ENCODE measurements at places on chromosomes 4 and X.

- no peak for DNase-seq
Observed at GRCh38 chr4:160877087-160877790, 1286.6 kb downstream of the FSTL5 start.

DNA sequence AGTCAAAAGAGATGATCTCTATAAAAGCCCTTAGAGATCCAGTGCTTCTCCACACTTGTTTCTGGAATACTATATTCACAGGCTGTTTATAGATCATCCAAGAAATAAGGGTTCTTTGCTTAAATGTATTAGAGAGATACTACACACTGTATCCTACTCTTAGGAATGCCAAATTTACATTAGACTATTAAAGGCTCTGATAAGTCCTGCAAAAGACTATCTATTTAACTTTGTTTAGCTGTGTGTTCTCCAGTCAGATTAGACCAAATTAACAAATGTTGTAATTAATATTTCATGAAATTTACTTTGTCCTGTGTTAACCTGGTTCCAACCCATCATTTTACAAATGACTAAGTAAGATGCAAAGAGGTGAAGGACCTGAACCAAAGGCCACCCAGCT is 260.5 kb upstream of the ZIC3 start:
- no peak for DNase-seq

- DNase-seq = no peak
Observed at GRCh38 chr4:93828995-93829819, 654 bp downstream of the ATOH1 start.

- no peak for DNase-seq
Observed at GRCh38 chr4:24105327-24106038, 215.6 kb upstream of the PPARGC1A start.

DNA sequence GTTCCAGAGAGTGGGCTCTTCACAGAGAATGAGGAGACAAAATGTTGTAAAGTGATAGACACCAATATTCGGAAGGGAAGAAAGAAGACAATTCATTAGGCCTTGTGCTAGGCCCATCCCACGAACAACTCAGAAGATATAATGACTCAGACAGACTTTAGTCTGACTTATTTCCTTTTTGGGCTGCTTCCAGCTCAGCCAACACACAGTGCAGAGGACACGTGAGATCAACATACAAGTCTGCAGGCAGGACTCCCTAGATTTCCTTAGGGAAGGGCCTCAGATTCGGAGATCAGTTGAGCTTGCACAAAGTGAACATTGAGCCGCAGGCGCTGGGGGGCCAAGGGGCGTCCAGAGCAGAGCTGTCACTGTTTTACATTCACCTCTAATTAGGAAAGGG is 290.7 kb upstream of the TENM3 start:
- DNase-seq = no peak

DNA sequence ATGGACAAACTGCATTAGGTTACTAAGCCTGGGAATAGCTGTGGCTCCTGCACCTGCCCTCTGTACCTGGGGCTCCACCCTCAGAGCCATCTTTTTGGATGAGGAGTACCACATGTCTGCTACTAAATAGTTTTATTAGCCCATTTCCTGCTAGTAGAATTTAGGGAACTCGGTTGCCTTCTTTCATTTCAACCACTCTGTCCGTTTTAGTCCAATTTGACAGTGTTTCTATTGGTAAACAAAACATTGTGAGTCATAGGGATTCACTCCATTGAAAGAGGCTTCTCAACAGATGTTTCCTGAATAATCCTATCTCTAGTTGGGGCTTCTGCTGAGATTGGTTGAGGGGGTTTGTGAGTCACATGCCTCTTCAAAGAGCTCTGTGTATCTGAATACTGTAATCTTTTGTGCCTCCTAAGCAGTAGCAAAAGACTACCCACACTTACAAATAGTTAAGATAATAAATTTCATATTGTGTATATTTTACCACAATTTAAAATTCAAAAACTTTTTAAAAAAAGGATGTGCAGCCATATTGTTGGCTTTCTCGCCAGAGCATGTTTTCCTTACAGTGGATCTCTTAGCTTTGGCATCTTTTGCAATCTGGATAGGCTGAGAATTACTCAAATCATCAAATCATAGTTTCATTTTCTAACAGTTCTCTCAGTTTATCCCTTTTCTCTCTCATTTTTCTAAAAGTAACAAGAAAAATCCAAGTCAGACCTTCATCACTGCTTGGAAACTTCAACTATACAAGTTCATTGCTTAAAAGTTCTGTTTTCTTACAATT is 9.9 kb downstream of the FAM200B start:
- no peak for DNase-seq

GRCh38 chrX:42531441-42531840 is 246.5 kb downstream of the PPP1R2C start:
- no peak for DNase-seq

- no peak for DNase-seq
Observed at GRCh38 chr4:144645631-144646522, at the start of gene HHIP. TSS of gene HHIP (plus strand) at chr4:144646156. CDS start at chr4:144646676, 520 bp downstream.

DNA sequence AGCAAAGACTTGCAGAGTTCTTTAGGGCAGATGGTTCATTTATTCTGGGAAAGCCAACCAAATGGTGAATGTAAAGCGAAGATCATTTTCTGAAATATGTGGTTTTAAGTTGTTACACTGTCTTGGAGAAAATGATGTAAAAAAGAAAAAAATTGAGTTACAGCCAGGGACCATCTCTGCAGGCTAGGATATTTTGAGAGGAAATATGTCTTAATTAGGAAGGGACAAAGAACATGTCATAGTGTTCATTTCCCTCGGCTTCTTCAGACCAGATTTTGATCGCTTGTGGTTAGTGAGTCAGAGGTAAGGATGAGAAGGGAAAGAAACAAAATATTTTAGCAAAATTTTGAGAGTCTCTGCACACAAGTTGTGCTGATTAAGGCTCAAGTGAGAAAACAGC is 59.0 kb upstream of the C1QTNF7 start:
- no peak for DNase-seq

GRCh38 chr4:149932188-149932587 is 116.5 kb upstream of the IQCM start:
- no peak for DNase-seq

DNA sequence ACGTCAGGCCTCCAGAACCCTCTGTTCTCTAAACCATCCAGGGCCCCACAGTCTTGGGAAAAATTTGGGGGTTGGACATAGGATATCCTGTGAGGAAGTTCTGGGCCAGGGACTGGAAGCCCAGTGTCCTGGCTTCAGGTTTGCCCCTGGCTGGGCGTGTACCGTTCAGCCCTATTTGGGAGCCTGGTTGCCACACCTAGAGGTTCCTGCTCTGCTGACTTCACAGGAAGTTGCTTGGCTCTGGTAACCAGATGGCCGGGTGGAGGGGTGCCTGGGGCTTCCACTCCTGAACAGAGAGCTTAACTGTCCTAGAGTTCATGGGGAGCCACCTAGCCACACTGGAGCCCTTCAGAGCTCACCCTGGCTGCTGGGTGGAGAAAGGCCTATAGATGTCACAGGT is 1.1 kb downstream of the TAFAZZIN start:
- DNase-seq = no peak

GRCh38 chr4:48680848-48681568 is 99.1 kb downstream of the FRYL start:
- no peak for DNase-seq

- no peak for DNase-seq
Observed at GRCh38 chr4:112813790-112814189, 176.8 kb downstream of the LARP7 start.

DNA sequence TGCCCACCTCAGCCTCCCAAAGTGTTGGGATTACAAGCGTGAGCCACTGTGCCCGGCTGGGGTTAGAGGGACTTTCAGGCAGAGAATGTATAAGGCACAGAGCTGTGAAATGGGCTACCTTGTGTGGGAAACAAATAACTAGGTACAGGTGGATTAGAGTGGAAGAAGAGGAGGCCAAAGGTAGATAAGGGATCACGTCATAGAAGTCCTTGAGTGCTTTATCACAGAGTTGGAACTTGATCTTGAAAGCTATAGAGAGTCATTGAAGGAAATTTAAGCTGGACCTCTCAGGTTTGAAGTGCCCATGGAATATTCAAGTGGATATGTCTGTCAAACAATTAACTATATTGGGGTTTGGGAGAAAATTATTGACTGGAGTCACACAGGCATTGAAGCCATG is 8.4 kb downstream of the N4BP2 start:
- DNase-seq = no peak

DNA sequence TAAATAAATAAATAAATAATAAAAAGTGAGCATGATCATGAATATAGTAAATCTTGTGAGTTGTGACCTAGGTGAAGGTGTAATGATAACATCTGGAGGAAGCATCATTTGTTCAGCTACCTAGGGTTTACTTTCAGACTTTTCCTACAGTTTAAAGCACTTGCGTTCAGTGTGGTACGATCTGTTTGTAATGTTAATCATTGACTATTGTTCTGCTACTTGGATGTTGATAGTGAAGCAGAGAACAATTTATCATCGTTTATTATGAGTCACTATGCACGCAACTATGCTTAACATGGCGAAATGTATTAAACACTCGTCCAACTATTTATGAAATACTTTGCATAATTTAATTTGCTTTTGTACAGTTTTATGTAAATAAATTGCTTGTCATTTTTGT is 426.2 kb downstream of the PCDH7 start:
- DNase-seq = no peak

GRCh38 chr4:165027762-165028402 is 3.9 kb upstream of the TRIM60 start:
- DNase-seq = no peak

GRCh38 chrX:38940547-38940946 is 139.3 kb downstream of the MID1IP1 start:
- DNase-seq = no peak

DNA sequence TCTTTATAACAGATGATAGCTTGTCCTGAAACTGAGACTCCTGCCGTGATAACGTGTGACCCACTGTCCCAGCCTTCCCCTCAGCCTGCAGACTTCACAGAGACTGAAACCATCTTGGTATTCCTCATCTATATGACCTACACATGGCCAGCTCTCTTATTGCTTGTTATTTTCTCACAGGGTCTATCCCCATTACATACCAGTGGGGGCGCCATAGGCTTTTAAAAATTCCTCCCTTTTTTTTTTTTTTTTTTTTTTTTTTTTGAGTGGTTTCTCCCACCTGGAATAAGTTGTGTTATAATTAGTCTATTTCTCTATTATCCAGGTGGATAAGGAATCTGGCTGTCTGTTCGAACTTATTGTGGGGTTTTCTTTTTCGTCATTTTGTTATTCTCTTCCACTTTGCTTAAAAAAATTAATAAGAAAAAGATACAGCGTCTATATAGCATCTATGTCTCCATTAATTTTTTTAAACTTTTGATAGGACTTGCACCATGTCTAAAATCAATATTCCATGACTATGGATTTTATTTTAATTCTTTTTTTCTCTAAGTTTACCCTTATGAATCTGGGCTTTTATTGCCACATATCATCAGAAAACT is 47.2 kb downstream of the GYG2 start:
- DNase-seq = no peak

GRCh38 chr4:181799561-181800069 is 443.6 kb upstream of the TENM3 start:
- no peak for DNase-seq

DNA sequence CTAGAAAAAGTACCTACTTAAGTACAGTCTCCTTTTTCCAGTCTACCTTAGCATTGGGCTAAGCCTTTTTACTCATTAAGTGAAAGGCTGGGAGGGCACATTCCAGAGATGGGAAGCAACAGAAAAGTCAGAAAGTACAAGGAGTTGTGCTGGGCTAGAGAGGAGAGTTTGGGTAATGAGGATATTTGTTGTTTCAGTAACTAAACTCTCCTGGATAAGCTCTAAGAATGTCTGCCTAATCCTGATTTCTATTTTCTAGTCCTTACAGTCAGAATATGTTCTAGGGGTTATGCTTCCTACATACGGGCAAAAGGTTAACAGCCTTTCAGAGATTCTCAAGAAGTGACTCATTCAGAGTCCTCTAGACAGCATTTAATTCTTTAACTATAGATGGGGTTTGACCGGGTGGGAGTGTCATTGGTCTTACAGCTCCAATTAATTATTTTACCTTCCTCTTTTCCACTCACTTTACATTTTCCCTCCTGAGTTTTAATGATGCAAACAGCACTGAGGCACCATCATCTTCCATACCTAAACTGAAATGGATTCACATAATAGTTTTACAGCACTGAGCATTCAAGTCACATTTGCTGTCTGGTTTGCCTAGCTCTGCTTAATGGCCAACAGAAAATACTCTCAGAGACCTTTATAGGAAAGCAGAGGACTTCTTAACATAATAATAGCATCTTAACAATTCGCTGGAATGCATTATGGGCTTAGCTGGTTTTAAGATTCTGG is 42.9 kb downstream of the USP26 start:
- DNase-seq = no peak

DNA sequence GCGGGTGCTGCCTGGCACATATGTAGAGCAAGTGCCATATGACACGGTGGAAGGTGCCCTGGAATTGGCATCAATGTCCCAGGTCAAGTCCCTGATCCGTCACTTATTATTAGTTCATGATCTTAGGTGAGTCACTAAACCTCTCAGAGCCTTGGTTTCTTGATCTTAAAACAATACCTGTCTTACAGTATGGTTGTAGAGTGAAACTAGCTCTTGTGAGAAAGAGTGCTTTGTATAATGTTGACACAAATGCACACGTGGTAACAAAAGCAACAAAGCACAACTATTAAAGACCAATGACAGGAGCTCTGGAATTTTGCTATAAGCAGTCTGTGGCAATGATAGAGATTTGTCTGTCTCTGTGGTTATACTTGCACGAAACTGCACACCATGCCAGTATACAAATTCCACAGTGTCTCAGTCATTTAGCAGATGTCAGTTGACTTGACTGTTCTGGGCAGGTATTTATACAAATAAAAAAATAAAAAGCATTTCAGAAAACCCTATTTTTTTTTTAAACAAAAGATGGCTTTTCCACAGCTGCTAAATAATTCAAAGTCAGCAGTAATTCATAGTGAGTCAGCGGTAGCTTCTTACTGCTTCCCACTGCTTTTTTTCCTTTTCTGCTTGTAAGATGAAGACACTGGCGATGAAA is 19.7 kb upstream of the ACSL1 start:
- DNase-seq = no peak

- DNase-seq = no peak
Observed at GRCh38 chr4:113969709-113970334, 9.6 kb downstream of the ARSJ start.

DNA sequence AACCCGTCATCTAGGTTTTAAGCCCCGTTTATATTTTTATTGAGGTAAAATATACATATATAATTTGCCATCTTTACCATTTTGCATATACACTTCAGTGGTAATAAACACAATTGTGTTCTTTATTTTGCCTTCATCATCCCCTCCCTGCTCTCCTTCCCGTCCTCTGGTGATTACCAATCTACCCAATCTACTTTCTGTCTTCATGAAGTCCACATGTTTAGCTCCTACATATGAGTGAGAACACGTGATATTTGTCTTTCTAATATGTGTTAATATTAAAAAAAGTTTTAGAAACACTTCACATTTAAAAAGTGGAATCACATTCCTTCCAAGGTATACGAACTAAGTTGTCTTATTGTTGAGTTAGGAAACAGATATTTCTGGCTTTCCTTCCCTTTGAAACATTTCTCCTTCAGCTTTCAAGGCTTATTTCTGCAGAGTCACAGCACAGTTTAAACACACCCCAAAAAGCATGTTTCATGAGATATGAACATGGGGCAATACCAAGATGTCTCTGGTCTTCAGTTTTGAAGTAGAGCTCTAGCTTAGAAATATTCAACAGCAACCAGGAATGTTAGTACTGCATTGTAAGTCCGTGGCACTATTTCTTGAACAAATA is 35.9 kb downstream of the GYPA start:
- no peak for DNase-seq

Data from cerebellar nuclear complex (tissue), 1 donor.